ENCODE measurements at places on chromosomes 13 and 19.

GRCh38 chr19:45110851-45111266, 17.9 kb downstream of the PPP1R37 start:
- no peak for DNase-seq

DNA sequence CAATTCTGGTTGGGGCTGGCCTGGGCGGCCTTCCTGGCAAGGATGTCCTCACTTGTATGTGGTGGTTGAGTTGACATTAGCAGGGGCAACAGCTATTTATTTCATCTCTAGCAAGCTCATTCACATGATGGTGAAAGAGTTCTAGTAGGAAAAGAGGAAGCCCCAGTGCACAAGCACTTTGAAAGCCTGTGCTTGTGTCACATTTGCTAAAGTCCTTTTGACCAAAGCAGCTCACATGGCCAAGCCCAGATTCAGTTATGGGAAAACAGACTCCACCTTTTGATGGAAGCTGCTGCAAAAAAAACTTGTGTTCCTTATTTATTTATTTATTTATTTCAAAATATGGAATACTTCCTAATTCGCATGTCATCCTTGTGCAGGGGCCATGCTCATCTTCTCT, 17.2 kb downstream of the GTF2F2 start:
- no peak for DNase-seq

DNA sequence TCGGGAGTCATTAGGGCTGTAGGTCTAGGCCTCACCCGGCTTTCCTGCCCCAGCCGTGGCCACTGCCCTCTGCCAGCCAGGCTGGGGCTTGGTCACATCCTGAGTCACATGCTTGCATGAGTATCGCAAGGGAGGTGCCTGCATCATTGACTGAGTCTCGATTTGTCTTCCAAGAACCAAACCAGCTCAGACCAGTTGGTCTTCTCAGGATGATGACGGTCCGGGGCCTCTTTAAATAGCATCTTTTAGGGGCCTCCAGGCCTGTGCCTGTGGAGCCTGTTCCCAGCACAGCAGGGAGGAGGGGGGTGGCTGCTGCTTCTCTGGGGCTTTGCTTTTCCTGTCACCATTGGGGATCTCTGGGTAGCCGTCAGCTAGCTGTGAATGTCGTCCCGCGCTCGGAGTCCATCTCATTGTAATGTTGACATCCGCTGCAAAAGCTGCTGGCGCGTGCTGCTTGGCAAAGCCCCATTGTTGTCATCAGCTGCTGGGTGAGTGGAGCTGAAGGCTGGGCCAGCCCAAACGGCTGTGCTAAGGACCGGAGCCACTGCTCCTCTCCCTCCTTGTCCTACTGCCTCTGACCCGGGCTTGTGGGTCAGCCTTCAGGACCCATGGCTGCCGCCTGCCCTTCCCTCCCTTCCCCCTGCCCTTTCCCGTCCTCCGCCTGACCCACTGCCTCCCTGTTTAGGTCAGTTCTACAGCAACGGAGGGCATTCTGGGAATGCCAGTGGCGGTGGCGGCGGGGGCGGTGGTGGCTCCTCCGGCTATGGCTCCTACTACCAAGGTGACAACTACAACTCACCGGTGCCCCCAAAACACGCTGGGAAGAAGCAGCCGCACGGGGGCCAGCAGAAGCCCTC, 14.3 kb upstream of the QTRT1 start:
- no peak for DNase-seq

DNA sequence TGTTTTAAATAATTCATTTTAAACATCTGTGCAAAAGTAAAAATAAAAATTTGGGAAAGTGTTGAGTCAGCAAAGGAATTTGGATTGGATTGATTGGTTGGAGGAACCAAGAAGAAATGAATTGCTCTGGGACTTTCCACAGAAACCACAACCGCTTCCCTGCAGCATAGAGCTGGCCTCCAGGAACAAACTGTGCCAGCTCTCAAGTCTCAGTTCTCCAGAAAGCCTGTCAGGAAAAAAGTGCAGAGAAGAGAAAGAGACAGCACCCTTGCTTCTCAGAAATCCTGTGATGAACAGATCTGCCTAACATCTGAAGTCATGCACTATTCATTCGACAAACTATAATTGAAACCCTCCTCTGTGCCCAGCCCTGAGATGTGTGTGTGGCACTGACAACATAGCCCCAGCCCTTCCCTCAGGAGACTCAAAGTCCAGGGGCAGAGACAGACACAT, 14.8 kb downstream of the LYPD3 start:
- DNase-seq, result no peak

DNA sequence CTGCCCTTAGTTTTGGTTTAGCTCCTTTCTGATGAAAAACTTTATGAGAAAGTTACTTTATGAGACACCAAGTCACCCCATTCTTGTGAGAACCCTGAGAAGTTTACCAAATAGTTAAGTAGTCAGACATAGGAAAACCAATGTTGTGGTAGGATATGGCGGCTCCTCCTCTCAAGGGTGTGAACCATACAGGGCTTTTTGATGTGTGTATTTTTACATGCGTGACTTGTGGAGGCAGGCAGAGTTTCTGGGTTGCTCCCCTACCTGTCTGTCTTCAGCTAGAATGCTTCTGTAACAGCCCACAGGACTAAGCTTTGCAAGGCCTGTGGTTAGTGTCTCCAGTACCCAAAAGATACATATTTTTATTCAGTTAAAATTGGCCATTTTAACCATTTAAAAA, 18.3 kb downstream of the UBAC2 start:
- no peak for DNase-seq

- DNase-seq, result no peak
These were observed 70.6 kb downstream of the HSPH1 start for GRCh38 chr13:31090961-31091624.

GRCh38 chr13:101706651-101707050, 254.2 kb downstream of the ITGBL1 start:
- DNase-seq, result no peak

DNA sequence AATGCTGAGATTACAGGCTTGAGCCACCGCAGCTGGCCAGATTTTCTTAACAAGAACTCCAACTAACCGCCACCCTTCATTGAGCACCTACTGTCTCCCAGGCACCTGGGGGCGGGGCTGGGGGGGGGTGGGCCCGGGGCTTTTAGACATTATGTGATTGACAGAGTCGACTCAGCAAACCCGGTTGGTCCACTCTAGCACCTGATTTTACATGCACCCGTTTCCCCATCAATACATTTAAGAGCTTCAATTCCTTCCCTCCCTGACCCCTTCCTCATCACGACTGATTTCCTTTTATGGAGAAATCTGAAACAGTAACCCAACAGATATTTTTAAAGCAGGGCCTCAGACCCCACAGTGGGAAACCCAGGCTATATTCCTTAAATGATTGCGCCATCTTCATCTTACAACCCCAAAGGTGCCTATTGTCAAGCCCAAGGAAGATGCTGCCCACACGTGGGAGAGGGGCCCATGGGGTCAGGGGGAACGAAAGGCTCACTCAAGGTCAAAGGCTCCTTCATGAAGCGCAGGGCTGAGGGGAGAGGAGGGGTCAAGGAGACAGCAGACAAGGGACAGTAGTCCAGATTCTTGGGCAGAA, 1.8 kb downstream of the INSR start:
- no peak for DNase-seq

DNA sequence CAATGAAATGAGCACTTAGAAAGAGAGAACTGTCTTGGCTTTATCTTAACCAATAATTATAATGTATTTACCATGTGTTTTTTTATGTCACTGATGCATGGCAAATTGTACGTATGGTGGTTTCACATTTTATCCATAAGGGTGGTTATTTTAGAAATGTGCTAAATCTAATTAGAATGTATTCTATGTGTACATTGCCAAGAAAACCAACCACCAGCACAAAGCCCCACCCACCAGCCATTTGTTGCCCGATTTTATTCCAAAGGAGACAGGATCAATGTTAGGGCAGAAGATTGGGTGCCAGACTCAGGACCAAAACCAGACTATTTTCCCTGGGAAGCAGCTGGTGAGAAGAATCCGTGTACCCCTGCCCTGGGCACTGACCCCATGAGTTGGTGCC, 63.0 kb upstream of the SOX1 start:
- no peak for DNase-seq

- no peak for DNase-seq
These were observed 62.1 kb downstream of the ZNF737 start for GRCh38 chr19:20503476-20503875.

- DNase-seq, result no peak
These were observed 14.6 kb upstream of the SIN3B start for GRCh38 chr19:16814526-16815100.

DNA sequence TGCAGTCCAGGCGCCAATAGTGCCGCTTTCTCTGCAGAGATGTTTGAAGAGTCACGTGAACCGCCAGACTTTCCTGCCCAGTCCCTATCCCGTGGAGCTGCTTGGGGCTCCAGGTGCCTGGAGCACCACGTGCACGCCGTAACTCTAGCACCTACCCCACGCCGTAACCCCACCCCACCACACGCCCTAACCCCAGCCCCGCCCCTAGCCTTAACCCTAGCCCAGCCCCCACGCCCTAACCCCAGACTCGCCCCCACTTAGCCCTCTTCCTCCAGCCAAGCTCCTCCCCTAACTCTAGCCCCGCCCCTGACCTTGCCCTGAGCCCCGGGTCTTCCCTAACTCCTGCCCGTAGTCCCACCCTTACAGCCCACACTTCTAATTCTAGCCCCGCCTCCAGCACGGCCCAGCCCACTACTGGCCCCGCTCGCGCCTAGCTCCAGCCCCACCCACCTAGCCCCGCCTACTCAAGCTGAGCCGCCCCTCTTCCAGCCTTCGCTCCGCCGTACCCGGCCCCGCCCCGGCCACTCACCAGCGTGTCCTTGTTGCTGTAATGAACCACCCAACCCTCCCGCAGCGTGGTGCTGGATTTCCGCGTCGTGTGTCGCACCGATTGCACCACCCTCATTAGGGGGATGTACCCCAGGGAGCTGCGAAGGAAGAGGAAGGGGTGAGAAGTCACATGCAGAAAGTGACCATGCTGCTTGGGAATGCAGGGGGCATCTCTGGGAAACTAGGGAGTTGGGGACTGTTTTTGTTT, 19.5 kb downstream of the PRKD2 start:
- DNase-seq, result no peak

GRCh38 chr13:73228546-73228945, 169.7 kb downstream of the KLF5 start:
- no peak for DNase-seq

Measured in germinal center (tissue), 1 donor.